ENCODE measurements at places on chromosomes 6 and 20.
A peak's percentile ranks its signal among the peaks of the same experiment; 100 is the strongest.

DNA sequence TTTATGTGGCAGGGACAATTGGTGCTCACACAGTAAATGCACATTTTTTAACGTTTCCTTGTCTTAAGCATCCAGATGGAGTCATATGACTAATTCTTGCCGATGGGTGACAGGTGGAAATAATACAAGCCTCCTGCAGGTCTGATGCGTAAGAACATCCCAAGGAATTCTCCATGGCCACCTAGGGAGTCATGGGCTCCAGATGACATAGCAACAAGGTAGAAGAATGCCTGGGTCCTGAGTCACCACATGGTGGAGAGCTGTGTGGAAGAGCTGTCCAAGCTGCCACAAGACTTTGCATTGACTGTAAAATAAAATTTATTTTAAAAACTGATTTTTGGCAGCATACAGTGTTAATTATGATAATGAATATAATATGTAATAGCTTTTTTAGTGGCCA, 77.0 kb upstream of the MAP3K7 start:
- no peak for DNase-seq

- no peak for DNase-seq
These were observed 3.3 kb upstream of the TMEM217 start for GRCh38 chr6:37261198-37261597.

DNA sequence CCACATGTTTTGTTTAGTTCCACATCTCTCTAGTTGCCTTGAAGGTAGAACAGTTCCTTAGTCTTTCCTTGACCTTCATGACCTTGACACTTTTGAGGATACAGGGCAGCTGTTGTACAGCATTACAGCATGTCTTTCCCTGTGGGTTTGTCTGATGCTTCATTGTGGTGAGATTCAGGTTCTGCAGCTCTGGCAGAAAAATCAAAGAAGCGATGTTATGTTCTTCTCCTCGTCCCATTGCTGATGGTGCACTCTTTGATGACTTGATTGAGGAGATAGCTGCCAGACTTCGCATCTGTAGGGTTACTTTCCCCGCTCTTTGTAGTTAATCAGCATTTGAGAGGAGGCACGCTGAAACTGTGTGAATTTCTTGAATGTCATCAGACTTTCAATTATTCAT, 12.0 kb downstream of the CEBPB start:
- DNase-seq = no peak

DNA sequence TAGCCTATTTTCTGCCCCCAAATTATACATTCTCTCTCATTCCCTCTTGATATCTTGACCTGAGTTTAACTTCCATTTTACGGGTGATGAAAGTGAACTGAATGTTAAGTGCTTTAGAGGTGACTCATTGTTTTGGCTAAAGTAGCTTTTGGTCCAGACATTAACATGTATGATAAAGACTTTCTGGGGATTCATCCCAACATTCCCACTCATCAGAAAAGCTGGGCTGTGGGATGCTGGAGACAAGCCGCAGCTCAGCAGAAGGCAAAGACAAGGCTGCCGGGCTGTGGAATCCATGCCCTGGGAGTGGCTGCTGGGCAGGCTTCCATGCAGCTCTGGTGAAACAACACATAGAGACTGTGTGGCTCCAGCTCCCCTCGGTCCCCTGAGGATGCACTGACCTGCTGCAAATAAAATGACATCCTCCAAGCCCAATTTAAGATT, 89.9 kb upstream of the SYNDIG1 start:
- peak; percentile 3 for DNase-seq

GRCh38 chr6:4451081-4451480, 315.7 kb upstream of the ECI2 start:
- no peak for DNase-seq

- no peak for DNase-seq
These were observed 132.5 kb upstream of the TRAF3IP2 start for GRCh38 chr6:111738156-111738555.

DNA sequence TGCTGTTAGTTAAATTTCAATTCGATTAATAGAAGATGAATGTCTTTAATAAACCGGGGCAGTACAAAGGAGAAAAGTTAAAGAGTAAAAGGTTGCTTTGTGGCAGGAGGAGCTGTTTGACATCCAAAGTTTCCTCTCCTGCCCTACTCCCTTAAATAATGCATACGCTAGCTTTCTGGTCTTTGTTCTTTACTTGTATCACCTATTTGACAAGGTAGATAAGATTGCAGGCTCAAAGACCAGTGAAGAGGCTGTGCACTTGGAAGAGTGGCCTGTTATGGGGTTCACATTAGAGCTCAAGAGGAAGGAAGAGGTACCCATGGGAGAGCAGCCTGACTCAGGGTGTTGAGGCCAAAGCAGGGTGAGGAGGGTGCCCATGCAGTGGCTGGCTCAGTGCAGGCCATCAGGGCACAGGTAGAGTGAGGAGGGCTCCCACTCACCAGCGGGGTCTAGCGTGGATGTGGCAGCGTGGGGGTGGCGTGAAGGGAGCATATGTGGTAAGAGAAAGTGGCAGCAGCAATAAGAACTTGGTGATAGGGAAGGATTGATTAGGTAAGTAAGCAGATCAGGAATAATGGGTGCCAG, 29.3 kb upstream of the KLHL31 start:
- DNase-seq = no peak

- no peak for DNase-seq
These were observed 51.7 kb downstream of the PCNA start for GRCh38 chr20:5067877-5068645.

DNA sequence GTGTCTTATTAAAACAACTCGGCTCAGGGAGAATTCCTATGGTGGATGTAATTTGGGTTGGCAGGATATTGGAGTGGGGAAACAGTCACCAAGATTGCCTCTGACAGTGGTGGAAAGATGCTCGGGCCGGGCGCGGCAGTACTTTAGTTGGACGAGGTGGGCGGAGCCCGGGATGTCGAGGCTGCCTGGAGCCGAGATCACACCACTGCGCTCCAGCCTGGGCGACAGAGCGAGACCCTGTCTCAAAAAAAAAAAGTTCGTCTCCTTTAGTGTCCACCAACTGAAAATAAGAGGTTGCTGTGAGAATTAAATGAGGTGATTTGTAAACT, 621 bp downstream of the NOL7 start:
- no peak for DNase-seq

GRCh38 chr20:46990017-46990595, 95.5 kb downstream of the EYA2 start:
- DNase-seq = no peak

DNA sequence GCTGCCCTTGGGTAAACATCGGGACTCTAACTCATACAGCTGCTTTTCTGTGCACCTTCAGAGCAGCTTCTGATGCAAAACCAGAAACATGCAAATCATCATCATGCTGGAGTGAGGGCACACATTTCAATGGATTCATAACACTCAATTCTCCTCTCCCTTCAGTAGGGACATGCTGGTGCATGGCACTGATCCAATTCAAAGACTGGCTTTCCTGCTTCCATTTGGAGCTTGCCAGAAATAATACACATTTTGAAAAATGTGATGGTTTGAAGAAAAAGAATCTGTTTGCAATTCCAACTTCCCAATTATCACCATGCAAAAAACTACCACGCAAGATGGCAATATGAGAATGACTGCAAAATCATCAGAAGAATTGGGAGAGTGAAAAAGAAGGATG, 65.2 kb upstream of the PDE10A start:
- DNase-seq = no peak

DNA sequence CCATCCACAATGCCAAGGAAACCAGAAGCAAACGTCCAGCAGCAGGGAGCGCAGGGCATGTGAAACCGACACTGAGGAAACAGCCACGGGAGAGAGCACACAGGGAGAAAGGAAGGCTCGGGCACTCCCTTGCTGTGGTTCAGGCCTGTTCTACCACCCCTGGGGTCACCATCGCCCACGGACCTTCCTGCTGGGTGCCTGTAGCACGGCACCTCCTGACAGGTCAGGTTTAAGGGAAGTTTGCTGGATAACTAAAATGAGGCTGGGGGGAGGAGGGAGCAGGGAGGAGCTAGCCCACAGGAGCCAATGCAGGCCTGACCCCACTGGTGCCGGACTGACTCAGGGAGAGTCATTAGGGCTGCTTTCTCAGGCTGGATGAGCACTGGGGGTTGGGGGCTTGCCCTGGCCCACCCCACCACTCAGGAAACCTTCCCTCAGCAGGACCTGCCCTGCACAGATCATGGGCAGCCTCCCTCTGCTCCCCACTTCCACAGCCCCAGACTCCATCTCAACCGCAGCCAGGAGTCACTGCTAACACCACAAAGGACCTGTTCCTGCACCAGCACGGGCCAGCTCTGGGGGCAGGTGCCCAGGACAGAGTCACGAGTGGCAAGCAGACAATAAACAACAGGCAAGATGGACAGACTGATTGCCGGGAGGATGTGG, 2.3 kb downstream of the UCKL1 start:
- DNase-seq = no peak

GRCh38 chr6:144334150-144334708, 49.1 kb downstream of the UTRN start:
- DNase-seq = no peak

DNA sequence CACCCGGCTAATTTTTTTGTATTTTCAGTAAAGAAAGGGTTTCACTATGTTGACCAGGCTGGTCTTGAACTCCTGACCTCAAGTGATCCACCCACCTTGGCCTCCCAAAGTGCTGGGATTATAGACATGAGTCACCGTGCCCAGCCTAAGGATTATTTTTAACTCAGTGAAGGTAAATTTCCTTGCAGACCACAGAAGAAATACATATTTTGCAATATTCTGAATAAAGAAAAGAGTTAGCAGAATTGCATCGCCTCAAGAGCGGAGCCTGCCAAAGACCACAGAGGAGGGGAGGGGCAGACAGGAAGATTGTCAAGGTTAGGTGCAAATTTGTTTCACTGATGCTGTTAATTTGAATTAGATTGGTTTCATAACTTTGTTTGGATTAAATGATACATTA, 47.4 kb downstream of the SOD2 start:
- no peak for DNase-seq

DNA sequence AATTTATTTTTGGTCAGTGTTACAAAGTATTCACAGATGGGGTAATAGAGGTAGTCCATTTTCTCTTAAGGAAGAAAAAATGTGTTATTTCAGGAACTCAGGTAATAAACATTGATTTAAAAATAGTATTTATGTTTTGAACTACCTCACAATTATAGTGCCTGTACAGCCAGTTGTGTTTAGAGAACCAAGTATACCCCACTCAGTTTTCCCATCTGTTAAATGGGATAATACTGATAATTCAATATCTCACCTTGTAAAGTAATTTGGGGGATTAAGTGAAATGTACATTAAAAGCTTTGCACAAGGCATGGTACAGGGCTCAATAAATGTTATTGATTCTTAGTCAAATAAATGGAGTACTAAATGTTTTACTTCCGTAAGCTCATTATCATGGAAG, 4.7 kb downstream of the ZNF451 start:
- DNase-seq = no peak

- DNase-seq = no peak
These were observed 145.1 kb downstream of the MRPL14 start for GRCh38 chr6:43982084-43982625.

- peak; percentile 90 for DNase-seq
These were observed 99.1 kb downstream of the ARMC2 start for GRCh38 chr6:108947114-108947854.

- no peak for DNase-seq
These were observed 140.2 kb upstream of the CARMIL1 start for GRCh38 chr6:25138934-25139415.

DNA sequence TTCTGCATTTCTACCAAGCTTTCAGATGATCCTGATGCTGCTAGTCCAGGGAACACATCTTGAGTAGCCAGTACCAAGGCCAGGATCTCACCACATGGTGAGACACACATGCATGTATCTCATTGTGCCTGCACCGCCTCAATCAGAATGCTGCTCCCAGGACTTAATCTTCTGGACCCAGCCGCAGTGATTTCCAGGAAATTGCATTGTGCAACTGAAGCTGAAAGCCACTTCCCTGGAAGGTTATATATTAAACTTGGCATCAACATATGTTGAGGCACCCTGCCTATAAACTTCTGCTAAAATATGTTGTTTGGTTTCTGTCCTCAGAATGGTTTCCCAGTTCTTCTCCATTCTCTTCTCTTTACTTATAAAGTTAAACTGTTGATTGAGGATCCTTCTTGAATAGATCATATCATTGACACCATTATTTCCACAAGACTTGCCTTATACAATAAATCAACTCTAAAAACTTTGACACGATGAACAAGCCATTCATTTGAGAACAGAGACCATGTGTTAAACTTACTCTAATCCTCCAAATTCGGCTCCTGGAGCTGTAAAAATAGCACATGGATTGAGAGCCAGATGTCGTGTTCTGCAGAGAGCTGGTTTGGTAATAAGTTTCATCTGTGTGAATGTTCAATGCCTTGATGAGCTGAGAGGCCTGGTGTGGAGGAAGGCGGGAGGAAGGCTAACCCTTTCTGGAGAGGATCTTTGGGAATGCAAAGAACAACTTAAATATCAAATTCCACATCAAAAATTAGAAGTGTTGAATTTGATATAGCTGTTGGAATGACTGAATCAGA, 65.0 kb upstream of the PCSK2 start:
- no peak for DNase-seq

DNA sequence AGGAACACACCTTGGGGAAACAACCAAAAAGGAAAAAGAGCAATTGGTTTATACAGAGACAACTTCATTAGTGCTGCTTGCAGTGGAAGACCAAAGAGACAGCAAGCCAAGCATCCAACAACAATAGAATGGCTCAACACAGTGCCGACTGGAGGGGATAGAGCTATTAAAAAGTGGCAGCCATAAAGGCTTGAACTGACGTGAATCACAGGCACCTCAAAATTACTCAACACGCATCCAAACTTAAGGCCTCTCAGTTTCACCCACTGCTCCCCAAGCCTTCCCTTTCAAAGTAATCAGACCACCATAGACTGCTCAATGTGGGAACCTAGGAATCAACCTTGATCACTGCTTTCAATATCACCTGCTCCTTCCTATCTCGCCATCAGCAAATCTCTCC, 9.7 kb downstream of the TNFRSF21 start:
- DNase-seq = no peak

DNA sequence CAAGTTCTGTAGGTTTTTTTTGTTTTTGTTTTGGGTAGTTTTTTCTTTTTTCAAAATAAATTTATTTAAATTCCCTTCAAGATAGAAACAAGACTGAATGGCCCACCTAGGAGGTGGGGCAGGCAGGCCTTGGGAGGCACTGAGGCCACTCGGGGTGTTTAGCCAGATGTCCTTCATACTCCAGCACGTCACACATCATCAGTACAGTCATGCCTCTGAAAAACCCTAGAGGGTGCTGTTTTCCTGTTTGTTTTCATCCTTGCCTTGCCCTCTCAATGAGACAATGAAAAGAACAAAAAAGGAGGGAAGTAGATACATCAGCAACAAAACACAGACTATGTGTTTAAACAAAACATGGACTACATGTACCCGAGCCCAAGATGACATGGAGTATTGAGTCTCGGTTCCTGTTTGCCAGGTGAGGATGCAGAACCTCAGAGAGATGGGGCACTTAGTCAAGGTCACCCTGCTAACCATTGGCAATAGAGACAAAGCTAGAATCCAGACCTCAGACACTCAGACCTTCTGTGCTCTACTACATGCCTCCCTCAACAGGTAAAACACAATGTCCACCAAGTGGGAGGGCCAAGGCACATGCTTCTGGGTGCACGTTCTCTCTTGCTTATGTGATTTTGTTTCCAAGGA, 26.8 kb upstream of the CLIC5 start:
- DNase-seq = peak; percentile 7
